NCI-H226 (cell line): ENCODE measurements at places on chromosomes 16 and 17.

- no peak for DNase-seq
Observed at GRCh38 chr17:65085397-65085796, 28.9 kb upstream of the GNA13 start.

- DNase-seq, result no peak
Observed at GRCh38 chr17:60909405-60909804, 231.8 kb downstream of the BCAS3 start.

DNA sequence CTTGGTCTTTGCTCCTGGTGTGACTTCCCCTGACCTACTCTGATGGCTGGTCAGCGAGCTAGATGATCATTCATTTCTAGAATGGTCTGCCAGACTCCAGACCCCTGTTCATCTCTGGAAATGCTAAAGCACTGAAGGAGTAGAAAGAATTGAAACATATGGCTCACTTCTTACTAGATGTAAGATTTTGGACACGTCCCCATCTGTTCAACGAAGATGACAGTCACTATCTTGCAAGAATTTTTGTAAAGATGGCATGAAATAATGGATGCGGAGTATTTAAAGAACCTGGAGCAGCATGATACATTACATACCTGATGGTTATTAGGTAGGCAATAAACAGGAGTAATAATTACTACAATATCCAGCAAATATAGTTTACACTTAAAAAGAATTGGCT, 252.7 kb upstream of the SDK2 start:
- DNase-seq, result no peak

DNA sequence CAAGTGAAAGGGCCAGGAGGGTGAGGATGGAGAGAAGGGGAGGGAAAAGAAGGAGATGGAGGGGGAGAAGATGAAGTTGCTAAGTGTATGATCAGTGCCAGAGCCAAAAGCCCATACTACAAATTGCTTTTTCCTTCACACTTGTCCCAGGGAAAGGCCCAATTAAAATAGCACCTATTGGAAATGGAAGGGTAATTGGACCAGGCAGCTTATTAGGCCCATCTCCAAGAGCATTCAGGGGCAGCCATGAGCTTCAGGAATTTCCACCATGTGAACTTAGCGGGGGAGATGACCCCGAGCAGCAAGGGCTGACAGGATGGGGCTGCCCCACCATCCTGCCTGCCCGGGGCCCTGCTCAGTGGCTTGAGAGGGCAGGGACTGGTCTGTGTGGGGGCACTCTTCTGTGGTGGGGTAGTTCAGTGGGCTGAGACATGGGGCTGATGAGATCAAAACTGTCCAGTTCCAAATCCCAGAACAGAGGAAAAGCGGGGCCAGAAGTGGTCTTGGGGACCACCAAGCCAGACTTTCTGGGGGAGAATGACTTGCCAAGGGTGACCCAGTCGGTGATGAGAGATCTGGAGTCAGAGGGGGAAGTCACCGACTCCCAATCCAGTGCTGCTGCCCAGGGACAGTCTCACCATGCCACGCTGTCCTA, 27.5 kb downstream of the GOSR2 start:
- DNase-seq, result no peak

GRCh38 chr16:152141-153128, at the start of gene HBZ:
Gene HBZ, plus strand, starts transcription at chr16:152644. Its CDS starts 266 bp downstream, at chr16:152910.
- DNase-seq, result no peak

- peak; percentile 38 for DNase-seq
Observed at GRCh38 chr17:10198509-10199249, at the start of gene GAS7. Gene GAS7, minus strand, starts transcription at chr17:10198606.
